ENCODE measurements at places on chromosomes 12 and 14. TPM values are rescaled to one million over a fixed set of nuclear protein-coding genes. Genes with fewer than 3 reads are reported as not detected.

Gene RAD51AP1
- 44.6 TPM for total RNA-seq

Gene ABHD12B
- not detected for total RNA-seq

Gene GDF3
- total RNA-seq = not detected

Gene SPX
- 0.16 TPM for total RNA-seq

Gene NABP2
- 76.0 TPM for total RNA-seq

Gene OR4N2
- not detected for total RNA-seq

Gene SPRYD3
- total RNA-seq = 18.2 TPM

Gene A2ML1
- total RNA-seq = not detected

Gene ADGRD1
- total RNA-seq = 2.3 TPM

Gene PAN2
- total RNA-seq = 62.5 TPM

Gene GRIP1
- 2.4 TPM for total RNA-seq

Gene TBX3
- total RNA-seq = not detected

Gene C14orf39
- not detected for total RNA-seq

Gene BHLHE41
- not detected for total RNA-seq

Gene FAM186B
- 0.05 TPM for total RNA-seq

Gene ACVR1B
- 12.7 TPM for total RNA-seq

Gene TEDC1
- 31.8 TPM for total RNA-seq

Gene SLC7A7
- 0.50 TPM for total RNA-seq

Gene FBRSL1
- total RNA-seq = 35.7 TPM

Gene DAO
- total RNA-seq = not detected

Gene TMEM30B
- total RNA-seq = 1.3 TPM

Gene GOLGA3
- total RNA-seq = 38.5 TPM

Gene NXPH4
- 0.51 TPM for total RNA-seq

Gene COCH
- total RNA-seq = 1.1 TPM

Gene PIANP
- 0.93 TPM for total RNA-seq

Gene CCDC196
- not detected for total RNA-seq

Gene RAB5B
- total RNA-seq = 35.1 TPM
